Upper lobe of left lung (tissue), 6 donors: ENCODE measurements at places on chromosomes 6 and 20. TPM values are rescaled to one million over a fixed set of nuclear protein-coding genes. Genes with fewer than 3 reads are reported as not detected.

GRCh38 chr6:55047451-55048044 lies 126.8 kb upstream of the HCRTR2 start:
- no peaks in the 10 kb centered on the region for H3K36me3 ChIP-seq
- H3K4me1 ChIP-seq, result no peaks in the 10 kb centered on the region
- H3K27me3 ChIP-seq, result no peaks in the 10 kb centered on the region
- no peak for DNase-seq
- H3K27ac ChIP-seq, result no peak overlapping the region

- H3K36me3 ChIP-seq, result no peaks in the 10 kb centered on the region
- no peak for DNase-seq
- H3K4me3 ChIP-seq, result no peak overlapping the region
- H3K27ac ChIP-seq, result no peak overlapping the region
Observed at GRCh38 chr20:61350500-61351250, 98.6 kb downstream of the CDH4 start.

The SLC32A1 gene
- total RNA-seq, result not detected

The TTK gene
- 0.91 TPM for total RNA-seq

The SNX9 gene
- total RNA-seq, result 31.6 TPM
